T-cell (primary cell): ENCODE measurements at places on chromosomes 2 and 18.

GRCh38 chr2:154439156-154439555 lies 259.3 kb upstream of the KCNJ3 start:
- no peaks in the 10 kb centered on the region for H3K36me3 ChIP-seq
- no peak overlapping the region for H3K27ac ChIP-seq
- no peak for DNase-seq
- no peaks in the 10 kb centered on the region for H3K27me3 ChIP-seq
- H3K4me1 ChIP-seq = no peaks in the 10 kb centered on the region
- H3K4me3 ChIP-seq = no peak overlapping the region

- no peak for DNase-seq
- H3K4me3 ChIP-seq = no peak overlapping the region
- no peak overlapping the region for H3K27ac ChIP-seq
- H3K27me3 ChIP-seq = no peaks in the 10 kb centered on the region
- H3K36me3 ChIP-seq = no peaks in the 10 kb centered on the region
Observed at GRCh38 chr2:223203971-223204929, 152.3 kb downstream of the KCNE4 start.

- no peak overlapping the region for H3K27ac ChIP-seq
- H3K27me3 ChIP-seq = no peaks in the 10 kb centered on the region
- no peak overlapping the region for H3K4me3 ChIP-seq
- peaks cover 6% of the 10 kb centered on the region for H3K4me1 ChIP-seq
- DNase-seq = no peak
Observed at GRCh38 chr2:201883606-201884369, 77.5 kb downstream of the CDK15 start.

DNA sequence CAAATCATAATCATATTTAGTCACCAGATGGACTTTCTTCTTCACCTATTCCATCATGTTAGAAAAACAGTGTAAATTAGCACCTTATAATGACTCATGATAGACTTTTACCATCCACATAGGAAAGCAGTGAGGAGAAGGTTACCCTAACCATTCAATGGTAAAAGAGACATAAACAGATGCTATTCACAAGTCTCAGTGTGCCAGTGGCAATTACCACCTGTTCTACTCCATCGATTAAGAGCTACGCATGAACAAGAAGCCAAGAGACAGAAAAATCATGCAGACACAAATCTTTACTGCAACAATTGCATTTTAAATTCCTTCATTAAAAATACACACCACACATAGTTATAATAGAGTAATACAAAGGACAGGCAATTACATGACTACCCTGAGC lies 106.7 kb upstream of the CHAC2 start:
- no peaks in the 10 kb centered on the region for H3K4me1 ChIP-seq
- no peaks in the 10 kb centered on the region for H3K27me3 ChIP-seq
- H3K36me3 ChIP-seq = no peaks in the 10 kb centered on the region
- no peak overlapping the region for H3K4me3 ChIP-seq

DNA sequence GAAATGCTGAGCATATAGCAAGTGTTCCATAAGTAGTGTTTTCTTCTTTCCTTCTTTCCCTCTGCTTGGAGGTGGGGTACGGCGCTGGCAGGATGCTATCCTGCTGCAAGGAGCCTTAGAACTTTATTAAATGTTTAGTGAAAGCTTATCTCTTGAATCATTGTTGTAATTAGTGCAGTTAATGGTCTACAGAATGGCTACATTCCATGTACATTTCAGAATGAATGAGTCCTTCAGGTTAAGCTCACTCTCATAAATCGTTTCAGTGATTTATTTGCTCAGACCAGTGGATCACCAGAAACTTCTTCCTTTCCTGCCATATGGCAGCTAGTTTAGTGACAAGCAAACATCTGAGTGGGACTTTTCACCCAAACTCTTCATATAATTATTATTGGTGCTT lies 3.3 kb upstream of the YWHAQ start:
- peaks cover 17% of the 10 kb centered on the region for H3K4me1 ChIP-seq
- no peak overlapping the region for H3K27ac ChIP-seq
- no peak overlapping the region for H3K4me3 ChIP-seq
- peaks cover 3% of the 10 kb centered on the region for H3K27me3 ChIP-seq

- H3K27me3 ChIP-seq = no peaks in the 10 kb centered on the region
- H3K36me3 ChIP-seq = no peaks in the 10 kb centered on the region
- no peak overlapping the region for H3K27ac ChIP-seq
Observed at GRCh38 chr2:163474889-163475288, 260.9 kb downstream of the FIGN start.

- H3K4me1 ChIP-seq = no peaks in the 10 kb centered on the region
- H3K27me3 ChIP-seq = no peaks in the 10 kb centered on the region
- H3K27ac ChIP-seq = no peak overlapping the region
- no peaks in the 10 kb centered on the region for H3K36me3 ChIP-seq
- DNase-seq = no peak
Observed at GRCh38 chr2:54290356-54291025, 34.5 kb upstream of the TSPYL6 start.

DNA sequence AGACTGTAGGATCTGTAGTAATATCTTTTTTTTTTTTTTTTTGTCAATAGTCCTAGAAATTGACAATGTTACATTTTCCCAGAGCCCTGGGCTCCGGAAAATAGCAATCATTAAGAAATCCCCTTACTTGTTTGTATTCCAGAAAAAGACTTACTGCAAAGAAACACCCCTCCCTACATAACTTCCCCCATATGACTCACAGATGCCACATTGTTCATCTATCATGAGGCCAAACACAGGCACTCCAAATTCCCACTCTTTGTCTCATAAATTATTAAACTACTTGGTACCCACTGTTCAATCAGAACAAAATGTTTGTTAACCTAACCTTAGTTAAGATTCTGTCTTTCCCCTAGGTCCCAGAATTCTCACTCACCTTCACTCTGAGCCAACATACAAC lies 53.5 kb downstream of the TEX51 start:
- H3K4me1 ChIP-seq = no peaks in the 10 kb centered on the region
- no peak overlapping the region for H3K27ac ChIP-seq
- DNase-seq = no peak
- H3K27me3 ChIP-seq = no peaks in the 10 kb centered on the region
- no peaks in the 10 kb centered on the region for H3K36me3 ChIP-seq

- H3K4me3 ChIP-seq = no peak overlapping the region
- no peaks in the 10 kb centered on the region for H3K4me1 ChIP-seq
- peaks cover 41% of the 10 kb centered on the region for H3K27me3 ChIP-seq
- H3K36me3 ChIP-seq = no peaks in the 10 kb centered on the region
- no peak overlapping the region for H3K27ac ChIP-seq
Observed at GRCh38 chr2:1748741-1749488, 4.6 kb upstream of the PXDN start.
